Stimulated activated CD8-positive, alpha-beta memory T cell treated with anti-CD3 and anti-CD28 coated beads, Interleukin-7, amount 100 ng/mL, for 1 hour (primary cell): ENCODE measurements at places on chromosomes 7 and 10.

DNA sequence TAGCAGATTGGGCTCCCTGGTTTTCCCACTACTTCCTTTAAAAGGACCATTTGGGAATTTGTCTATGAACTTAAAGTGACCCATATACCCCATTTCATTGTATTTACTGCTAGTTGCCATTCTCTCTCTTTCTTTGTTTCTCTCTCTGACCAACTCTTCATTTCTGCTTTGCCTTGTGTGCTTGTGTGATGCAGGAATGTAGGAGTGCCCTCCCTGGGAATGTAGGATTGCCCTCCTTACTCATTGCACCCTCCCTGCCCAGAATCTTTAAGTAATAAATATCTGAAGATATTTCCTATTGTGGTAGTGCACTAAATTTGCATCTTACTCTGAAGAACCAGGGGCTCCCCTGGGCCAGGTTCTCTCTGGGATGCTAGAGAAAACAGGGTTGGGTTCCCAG lies 47.3 kb upstream of the KLF14 start:
- DNase-seq: no peak

DNA sequence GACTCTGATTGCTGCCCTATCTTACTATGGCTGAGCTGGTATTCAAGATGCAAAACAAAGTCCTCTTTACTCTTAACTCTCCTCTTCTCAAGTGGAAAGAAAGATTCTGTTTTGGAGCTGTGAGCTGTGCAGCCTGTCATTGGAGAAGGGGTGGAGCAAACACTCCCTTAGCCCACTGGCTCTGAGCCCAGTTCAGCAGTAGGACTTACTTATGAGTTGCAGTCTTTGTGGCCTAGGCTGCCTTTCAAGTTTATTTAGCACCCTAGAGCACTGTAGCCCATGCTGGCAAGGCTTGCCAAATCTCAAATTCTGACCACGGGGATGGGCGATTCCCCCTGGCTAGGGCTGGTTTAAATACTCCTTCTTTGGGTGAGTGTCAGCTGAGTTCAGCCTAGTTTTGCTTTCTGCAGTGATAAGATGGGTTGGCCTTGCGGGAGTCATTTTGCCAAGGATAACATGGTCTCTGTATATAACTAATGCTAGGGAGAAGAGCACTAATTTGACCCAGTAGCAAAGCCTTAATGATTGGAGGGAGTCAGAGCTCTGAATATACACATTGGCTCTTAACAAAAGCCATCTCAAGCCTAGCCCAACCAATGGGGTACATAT lies 110.2 kb downstream of the MYO3A start:
- no peak for DNase-seq

DNA sequence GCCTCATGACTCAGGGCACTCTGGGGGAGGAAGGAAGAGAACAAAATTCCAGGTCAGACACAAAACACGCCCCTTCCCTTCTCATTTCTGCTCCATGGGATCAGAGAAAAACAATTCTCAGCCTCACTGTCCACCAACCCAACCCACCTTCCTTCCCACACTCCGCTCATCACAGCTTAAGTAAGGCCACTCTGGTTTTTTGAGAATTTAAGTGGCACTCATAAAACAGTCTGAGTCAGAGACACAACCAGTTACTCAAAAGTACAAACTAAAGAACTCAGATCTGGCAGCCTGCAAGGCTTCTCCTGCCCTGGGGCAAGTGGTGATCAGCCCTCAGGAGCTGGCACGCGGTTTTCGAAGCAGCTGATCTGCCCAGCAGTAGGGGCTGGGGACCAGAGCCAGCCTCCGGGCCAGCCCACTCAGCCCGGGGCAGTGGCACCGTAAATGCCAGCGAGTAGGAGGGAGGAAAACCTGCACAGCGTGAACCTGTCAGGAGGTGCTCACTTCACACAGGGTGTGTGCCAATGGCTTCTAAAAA lies 39.1 kb upstream of the ABLIM1 start:
- DNase-seq: no peak

GRCh38 chr10:21496343-21497176 lies 28.9 kb downstream of the SKIDA1 start:
- DNase-seq: no peak

- no peak for DNase-seq
These were observed 18.3 kb upstream of the MKI67 start for GRCh38 chr10:128144547-128144946.
